ENCODE measurements at places on chromosomes 7 and 10.

- no peak for DNase-seq
These were observed 376.1 kb upstream of the CHRM2 start for GRCh38 chr7:136492366-136492765.

- DNase-seq, result no peak
These were observed 493.9 kb downstream of the HTR7 start for GRCh38 chr10:90363799-90364483.

DNA sequence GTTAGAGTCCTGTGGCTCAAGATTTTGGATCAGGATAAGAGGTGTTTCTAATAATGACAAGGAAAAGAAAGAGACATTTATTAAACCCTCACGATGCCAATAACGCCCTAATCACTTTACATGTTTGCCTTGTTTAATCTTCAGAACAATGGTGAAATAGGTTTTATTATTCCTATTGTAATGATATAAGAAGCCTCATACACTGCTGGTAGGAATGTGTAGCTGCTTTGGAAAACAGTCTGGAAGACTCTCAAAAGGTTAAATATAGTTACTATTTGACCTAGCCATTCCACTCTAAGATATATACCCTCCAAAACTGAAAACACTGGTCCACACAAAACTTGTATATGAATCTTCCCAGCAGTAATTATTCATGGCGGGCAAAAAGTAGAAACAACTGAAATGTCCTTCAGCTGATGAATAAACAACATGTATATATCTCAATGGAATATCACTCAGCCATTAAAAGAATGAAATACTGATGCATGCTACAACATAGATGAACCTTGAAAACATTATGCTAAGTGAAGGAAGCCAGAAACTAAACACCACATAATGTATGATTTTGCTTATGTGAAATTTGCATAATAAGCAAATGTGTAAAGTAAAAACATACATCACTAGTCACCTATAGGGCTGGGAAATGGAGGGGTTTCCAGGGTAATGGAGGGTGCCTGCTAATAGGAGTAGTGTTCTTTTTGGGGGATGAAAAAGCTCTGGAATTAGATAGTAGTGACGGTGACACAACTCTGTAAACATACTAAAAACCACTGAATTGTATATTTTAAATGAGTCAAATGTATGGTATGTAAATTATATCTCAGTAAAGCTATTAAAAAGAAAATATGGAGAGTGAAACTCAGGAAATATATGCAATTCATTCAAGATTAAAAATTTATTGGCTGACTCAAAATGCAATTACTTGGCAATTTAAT, 76.9 kb upstream of the ANK3 start:
- DNase-seq, result no peak

GRCh38 chr7:28328146-28328545, 84.2 kb upstream of the CREB5 start:
- no peak for DNase-seq

- DNase-seq, result no peak
These were observed 15.0 kb upstream of the WDR86 start for GRCh38 chr7:151424799-151425198.

- no peak for DNase-seq
These were observed 758.6 kb upstream of the KCND2 start for GRCh38 chr7:119514326-119514725.

DNA sequence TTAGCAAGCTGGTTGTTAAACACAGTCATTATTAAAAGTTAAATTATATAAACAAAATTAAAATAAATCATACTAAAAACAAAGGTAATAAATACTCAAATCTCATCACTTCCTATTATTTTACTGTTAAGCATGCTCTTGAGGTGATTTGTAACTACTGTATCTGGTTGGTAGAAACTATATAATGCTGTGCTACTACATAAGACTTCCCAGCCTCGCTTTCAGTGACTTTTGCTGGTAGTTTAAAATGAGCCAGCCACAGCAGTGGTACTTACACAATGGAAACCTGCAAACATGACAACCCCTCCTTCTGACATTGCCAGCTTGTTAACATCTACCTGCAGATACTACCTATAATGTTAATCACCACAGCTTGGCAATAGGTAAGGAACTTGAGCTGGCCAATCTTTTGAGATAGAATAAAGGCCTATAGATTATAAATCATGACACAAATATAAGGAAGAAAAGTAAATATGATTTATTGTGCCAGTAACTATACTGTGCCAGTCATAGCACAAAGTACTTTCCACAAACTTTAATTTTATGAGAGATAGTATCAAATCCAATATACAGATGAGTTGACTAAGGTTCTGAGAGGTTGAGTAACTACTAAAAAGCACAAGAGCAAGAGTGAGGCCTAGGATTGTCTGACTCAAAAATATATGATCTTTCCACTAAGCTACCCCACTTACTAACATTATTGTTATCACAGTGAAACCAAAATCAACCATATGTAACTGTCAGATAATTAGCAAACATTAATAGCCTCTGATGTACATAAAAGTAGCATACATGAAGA, 181.1 kb upstream of the ASAH2 start:
- no peak for DNase-seq

GRCh38 chr10:104557966-104558365, 83.1 kb upstream of the SORCS3 start:
- DNase-seq, result no peak

- no peak for DNase-seq
These were observed 417.2 kb upstream of the C7orf33 start for GRCh38 chr7:148173369-148173768.

GRCh38 chr10:99346247-99346646, 17.1 kb downstream of the CNNM1 start:
- DNase-seq, result no peak

GRCh38 chr7:120926943-120927346, 23.6 kb upstream of the ING3 start:
- DNase-seq, result no peak

GRCh38 chr7:102129636-102130370, 156.9 kb upstream of the SH2B2 start:
- DNase-seq, result no peak

DNA sequence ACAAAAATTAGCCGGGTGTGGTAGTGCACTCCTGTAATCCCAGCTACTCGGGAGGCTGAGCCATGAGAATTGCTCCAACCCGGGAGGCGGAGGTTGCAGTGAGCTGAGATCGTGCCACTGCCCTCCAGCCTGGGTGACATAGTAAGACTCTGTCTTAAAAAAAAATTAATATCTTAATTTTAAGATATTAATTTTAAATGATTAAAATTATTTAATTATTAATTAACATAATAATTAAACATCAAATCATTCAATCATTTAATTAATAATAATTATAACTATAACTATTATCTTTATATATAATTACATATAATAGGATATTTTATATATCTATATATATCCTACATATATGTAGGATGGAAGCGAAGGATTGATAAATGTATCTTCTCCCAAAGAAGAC, 1.8 kb upstream of the HK1 start:
- DNase-seq, result no peak
